ENCODE measurements at places on chromosomes 16 and 17.

GRCh38 chr17:9368631-9369030 lies 207.0 kb downstream of the STX8 start:
- no peak for DNase-seq

- DNase-seq = no peak
Observed at GRCh38 chr17:63142836-63143235, 176.8 kb downstream of the TANC2 start.

GRCh38 chr16:54193665-54194333 lies 92.8 kb downstream of the IRX3 start:
- DNase-seq = peak; percentile 54

- peak; percentile 77 for DNase-seq
Observed at GRCh38 chr17:48577946-48578615, at the start of gene HOXB4. Gene HOXB4, minus strand, starts transcription at chr17:48578350. Its CDS starts 31 bp downstream, at chr17:48578319.

DNA sequence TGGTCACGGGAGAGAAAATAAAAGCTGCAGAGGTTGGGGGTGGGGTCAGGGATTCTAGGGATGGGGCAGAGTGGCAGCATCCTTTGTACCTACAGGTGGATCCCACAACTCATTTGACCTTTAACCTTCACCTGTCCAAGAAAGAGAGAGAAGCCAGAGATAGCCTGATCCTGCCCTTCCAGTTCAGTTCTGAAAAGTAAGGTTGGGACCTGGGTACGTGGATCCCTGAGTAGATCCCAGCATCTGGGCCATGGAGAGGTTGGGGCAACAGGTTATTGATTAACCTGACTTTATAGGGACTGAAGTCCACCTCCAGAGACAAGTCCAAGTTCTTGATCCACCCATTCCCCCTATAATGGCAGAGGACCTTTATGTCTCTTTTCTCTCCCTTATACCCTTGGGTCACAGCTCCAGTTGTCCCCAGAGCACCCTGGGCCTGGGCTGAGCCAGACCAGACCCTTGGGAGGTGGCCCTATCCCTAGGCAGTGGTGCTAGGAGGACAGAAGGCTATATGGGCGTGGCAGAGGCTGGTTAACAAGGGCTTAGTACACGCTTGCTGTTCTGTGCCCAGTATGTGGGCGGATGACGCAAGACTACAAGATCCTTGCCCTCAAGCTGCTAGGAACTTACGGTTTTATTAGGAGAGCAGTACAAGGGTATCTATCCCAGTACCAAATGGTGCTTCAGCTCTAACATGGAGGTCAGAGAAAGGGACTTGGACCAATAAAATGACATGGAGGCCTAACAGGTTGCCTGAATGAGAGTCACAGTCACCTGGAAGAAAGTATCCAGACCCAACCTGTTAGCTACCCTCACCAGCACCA lies 3.3 kb downstream of the CLDN7 start:
- DNase-seq = no peak

GRCh38 chr17:14209215-14209614 lies 27.4 kb downstream of the CDRT15 start:
- no peak for DNase-seq

All from stimulated activated CD4-positive, alpha-beta T cell treated with anti-CD3 and anti-CD28 coated beads, Interleukin-2, amount 100 ng/mL, for 24 hours (primary cell).